ENCODE measurements at places on chromosomes 12 and 14.
A peak's percentile ranks its signal among the peaks of the same experiment; 100 is the strongest.

- no peak for DNase-seq
These were observed 197.4 kb upstream of the SLC38A2 start for GRCh38 chr12:46569826-46570439.

GRCh38 chr14:68627868-68628604 is 164.8 kb downstream of the ZFP36L1 start:
- DNase-seq, result peak; percentile 84

DNA sequence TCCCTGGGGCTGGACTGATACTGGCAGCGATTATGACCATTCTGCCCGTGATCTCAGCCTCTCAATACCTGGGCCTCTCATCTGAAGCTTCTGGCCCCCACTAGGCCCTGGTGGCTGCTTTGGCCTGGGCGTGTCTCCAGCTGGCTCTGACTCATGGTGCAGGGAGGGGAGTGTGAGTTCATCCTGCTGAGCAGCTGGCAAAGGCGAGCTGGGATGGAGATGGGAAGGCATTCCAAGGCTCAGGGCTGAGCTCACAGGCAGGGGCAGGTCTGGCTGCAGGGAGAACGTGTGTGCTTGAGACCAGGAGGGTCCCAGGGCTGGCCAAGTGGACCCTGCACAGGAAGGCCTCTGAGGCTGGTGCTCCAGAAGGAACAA is 221.8 kb downstream of the TMEM121 start:
- DNase-seq, result no peak

GRCh38 chr14:88496414-88496813 is 58.4 kb downstream of the PTPN21 start:
- no peak for DNase-seq
